Thoracic aorta (tissue), 2 donors: ENCODE measurements at places on chromosomes 12 and 14. TPM values are rescaled to one million over a fixed set of nuclear protein-coding genes. Genes with fewer than 3 reads are reported as not detected.

- DNase-seq: no peak
Observed at GRCh38 chr12:53939141-53940108, 794 bp downstream of the HOXC13 start.

NGB gene
- not detected for total RNA-seq

DNA sequence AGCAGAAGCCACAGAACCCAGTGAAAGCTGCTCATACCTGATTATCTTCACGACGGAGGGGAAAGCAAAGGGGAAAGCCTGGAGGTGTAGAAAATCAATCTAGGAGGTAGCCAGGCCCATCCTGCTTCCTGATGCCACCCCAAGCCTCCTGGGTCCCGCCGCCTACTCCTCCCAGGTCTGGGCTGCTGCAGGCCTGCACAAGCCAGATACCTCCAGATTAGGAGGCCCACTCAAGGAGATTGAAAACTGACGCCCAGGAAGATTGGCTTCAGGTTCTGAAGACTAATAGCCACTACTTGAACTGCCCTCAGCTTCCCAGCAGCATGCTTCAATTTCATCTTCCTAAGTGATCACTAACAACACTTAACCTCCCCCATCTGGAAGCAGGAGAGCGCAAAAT lies 87.1 kb downstream of the GCH1 start:
- DNase-seq: no peak

DNA sequence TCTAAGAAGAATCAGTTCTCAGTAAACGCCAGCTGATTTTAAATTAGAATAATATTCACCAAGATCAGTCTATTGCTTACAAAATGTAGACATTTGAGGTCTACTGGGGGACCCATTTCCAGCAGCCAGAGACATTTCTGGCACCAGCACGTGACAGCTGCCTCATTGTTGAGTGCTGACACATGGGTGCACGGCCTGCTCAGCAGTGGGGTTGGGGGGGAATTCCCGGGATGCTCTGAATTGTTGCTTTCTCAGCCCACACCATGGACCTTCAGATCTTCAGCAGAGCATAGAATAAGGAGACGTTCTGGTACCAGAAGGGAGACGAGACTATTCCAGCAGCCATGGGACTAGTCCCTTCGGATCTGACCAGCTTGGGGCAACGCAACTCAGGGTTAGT lies 18.3 kb downstream of the PLEKHG7 start:
- no peak for DNase-seq

- DNase-seq: no peak
Observed at GRCh38 chr12:24233519-24234246, 284.2 kb upstream of the SOX5 start.

DNA sequence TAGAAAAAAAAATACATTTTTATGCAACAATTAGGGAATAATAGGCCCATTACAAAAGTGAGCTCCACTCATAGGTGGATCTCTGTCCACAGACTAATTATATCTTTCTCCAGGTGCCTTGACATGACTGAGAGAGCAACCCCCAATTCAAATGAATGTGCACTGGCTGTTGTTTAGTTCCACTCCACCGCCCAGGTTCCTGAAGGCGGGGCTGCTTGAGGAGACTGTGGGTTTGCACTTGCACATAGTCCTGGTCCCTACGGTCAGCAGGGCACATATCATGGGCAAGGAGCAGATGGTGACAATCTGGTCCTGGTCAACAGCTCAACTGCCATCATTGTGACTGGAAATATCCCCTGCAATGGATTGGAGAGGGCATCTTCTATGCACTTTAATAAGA lies 195.6 kb upstream of the PWP1 start:
- no peak for DNase-seq

EFS gene
- total RNA-seq: 23.3 TPM

OTX2 gene
- total RNA-seq: not detected

- no peak for DNase-seq
Observed at GRCh38 chr12:7169951-7170350, 19.5 kb upstream of the PEX5 start.

DNA sequence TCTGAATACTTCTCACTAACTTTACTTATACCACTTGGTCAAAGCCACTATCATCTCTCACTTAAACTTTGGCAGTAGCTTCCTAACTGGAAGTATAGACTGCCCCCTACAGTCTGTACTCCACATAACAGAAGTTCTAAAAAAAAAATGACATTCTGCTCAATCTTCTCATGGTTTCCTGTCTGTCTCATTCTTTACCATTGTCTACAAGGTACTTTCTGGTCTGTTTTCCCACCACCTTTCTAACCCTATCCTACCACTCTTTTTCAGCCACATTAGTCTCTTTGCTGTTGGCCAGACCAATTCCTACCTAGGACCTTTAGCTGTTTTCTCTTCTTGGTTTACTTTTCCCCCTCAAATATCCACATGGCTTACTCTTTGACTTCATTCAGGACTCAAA lies 14.7 kb downstream of the CPSF6 start:
- no peak for DNase-seq

DYNLL1 gene
- total RNA-seq: 199 TPM

DNA sequence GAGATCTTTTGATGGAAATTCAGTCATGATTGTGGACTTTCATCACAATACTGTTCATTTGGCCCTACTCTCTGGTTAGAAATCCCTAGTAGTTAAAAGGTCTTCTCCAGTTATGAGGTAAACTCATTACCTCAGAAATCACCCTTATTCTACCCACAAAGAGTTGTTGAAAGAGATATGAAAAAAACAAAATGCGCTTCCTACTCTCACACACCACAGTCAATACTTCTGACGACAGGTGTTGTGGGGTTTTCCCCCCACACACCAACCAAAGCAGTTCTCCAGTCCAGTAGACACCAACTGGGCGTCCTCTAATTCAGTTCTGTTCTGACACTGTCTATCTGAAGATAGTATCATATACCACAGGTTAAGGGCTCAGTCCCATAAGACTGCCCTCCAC lies 54.9 kb downstream of the TRMT5 start:
- no peak for DNase-seq

GRCh38 chr12:49225576-49226166 lies 36.8 kb upstream of the TUBA1A start:
- no peak for DNase-seq
